ENCODE measurements at places on chromosomes 7 and 10. TPM values are rescaled to one million over a fixed set of nuclear protein-coding genes. Genes with fewer than 3 reads are reported as not detected.
A peak's percentile ranks its signal among the peaks of the same experiment; 100 is the strongest.

COL26A1 gene
- total RNA-seq, result 0.30 TPM

RBP4 gene
- total RNA-seq, result 92.0 TPM

TRDMT1 gene
- total RNA-seq, result 17.5 TPM

- H3K27ac ChIP-seq, result no peak overlapping the region
- H3K4me1 ChIP-seq, result no peaks in the 10 kb centered on the region
- H3K4me3 ChIP-seq, result no peak overlapping the region
- H3K27me3 ChIP-seq, result no peaks in the 10 kb centered on the region
Measured at GRCh38 chr7:85997515-85997914, 646.2 kb upstream of the GRM3 start.

DNA sequence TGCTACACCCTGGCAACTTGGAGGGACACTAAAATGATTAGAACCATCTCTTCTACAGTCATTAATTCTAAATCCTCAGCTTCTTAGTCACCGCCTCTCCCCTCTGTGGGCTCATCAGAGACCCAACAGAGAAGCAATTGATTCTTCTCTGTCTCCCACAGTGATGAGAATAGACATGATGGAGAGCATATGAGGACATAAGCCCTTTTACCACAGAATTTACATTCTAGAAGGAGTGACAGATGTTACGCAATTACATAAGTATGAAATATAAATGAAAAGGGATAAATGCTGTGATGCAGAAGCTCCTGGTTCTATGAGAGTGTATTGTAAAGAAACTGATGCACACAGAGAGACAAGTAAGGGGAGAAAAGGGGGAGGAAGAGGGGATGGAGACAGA, 18.1 kb upstream of the ABCB5 start:
- H3K36me3 ChIP-seq, result no peaks in the 10 kb centered on the region
- H3K27ac ChIP-seq, result peak overlapping the region; percentile 4
- DNase-seq, result no peak
- no peaks in the 10 kb centered on the region for H3K27me3 ChIP-seq

- H3K27ac ChIP-seq, result no peak overlapping the region
- H3K4me1 ChIP-seq, result no peaks in the 10 kb centered on the region
- no peaks in the 10 kb centered on the region for H3K27me3 ChIP-seq
- DNase-seq, result no peak
- no peak overlapping the region for H3K4me3 ChIP-seq
Measured at GRCh38 chr7:94045581-94045980, 41.4 kb upstream of the BET1 start.

DNA sequence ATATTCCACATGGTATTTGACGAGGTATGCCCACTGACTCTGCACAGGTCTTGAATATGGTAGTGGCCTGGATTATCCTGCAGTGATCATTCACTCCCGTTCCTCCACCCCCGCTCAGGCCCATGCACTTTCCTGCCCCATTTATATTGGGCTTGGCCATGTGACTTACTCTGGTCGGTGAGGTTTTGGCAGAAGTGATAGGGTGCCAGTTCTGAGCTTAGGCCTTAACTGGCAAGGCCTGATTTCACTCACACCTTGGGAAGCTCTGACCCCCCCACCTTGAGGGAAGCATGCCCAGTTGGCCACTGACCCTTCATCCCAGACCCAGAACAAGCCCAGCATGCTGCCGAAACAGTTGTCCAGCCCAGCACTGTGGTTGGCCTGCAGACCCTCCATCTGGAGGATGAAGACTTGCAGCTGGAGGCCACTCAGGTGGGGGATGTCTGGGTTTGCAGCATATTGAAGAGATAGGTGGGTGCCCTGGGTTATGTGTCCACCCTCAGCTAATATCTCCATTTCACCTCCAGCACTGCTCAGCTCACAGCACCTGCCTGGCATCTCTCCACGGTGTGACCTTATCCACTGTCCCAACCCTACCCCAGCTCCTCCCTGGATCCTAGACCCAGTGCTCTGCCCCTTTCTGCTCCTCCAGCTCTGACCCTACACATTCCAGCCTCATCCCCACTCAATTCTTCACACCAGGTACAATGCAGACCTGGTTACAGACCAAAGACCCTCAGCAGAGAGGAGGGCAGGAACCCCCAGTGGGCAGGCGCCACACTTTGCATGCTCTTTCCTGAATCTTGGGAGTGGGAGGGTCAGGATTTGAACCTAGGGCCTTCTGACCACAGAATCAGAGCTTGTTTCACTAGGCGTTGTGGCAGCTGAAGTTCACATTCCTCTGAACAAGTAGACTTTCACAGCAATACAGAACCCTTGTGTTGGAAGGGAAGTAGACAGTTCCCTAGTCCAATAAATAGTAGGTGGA, 138.1 kb upstream of the CHST15 start:
- H3K27ac ChIP-seq, result no peak overlapping the region
- no peaks in the 10 kb centered on the region for H3K4me1 ChIP-seq
- no peak for DNase-seq
- no peaks in the 10 kb centered on the region for H3K36me3 ChIP-seq

GRCh38 chr7:41738336-41738735, 35.4 kb upstream of the INHBA start:
- no peak overlapping the region for H3K4me3 ChIP-seq
- no peaks in the 10 kb centered on the region for H3K36me3 ChIP-seq
- H3K27me3 ChIP-seq, result no peaks in the 10 kb centered on the region
- H3K4me1 ChIP-seq, result no peaks in the 10 kb centered on the region
- H3K27ac ChIP-seq, result no peak overlapping the region
- DNase-seq, result no peak

- H3K4me3 ChIP-seq, result no peak overlapping the region
- H3K36me3 ChIP-seq, result no peaks in the 10 kb centered on the region
- DNase-seq, result no peak
- H3K4me1 ChIP-seq, result no peaks in the 10 kb centered on the region
- H3K27me3 ChIP-seq, result no peaks in the 10 kb centered on the region
- no peak overlapping the region for H3K27ac ChIP-seq
Measured at GRCh38 chr7:81433206-81433605, 336.6 kb downstream of the HGF start.

Measured in tibial nerve (tissue), 4 donors.